ENCODE measurements at places on chromosomes 1 and 21. TPM values are rescaled to one million over a fixed set of nuclear protein-coding genes. Genes with fewer than 3 reads are reported as not detected.

DNA sequence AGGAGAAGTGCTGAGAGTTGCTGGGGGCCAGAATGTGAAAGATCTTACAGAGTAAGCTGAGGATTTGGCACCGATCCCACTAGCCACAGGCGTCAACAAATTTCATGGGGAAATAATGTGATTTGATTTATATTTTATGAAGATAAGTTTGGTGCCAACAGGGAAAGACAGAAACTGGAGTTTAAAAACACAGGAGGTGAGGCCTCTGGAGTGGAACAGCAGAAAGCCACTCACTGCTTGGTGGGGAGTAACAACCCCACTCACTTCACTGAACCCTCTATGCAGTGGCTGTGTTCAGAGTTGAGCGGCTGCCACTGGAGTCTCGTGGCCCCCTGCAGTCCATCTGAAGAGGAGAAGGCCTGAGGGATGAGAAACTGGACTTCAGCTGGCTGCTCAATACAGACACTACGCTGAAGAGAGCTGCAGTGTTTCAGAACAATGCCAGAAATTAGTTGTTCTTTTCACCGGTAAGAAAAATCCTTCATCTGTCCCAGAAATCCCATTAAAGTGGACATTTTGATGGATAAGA is 48.0 kb upstream of the RXRG start:
- DNase-seq, result no peak

GRCh38 chr1:30632481-30632880 is 90.9 kb downstream of the MATN1 start:
- DNase-seq, result no peak

DNA sequence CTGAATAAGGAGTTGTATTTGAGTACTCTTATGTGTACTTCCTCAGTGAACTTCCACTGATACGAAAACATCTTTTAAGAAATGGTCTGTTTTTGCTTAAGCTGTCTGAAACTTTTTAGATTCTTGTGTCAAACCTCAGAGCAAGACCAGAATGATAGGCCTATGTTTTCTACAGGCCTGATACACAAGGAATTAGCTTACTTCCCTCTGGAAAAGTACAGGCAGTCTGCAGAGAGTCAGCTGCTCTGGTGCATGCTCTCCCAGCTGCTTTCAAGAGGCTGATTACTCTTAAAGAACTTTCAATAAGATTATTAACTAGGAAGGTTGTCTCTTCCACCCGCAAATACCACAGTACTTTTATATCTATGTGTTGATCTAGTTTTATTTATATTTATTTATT is 9.5 kb downstream of the SNX27 start:
- no peak for DNase-seq

GRCh38 chr21:30695956-30696355 is 22.6 kb downstream of the KRTAP21-3 start:
- DNase-seq, result no peak

GRCh38 chr1:43582162-43582566 is 51.5 kb downstream of the PTPRF start:
- DNase-seq, result no peak

- no peak for DNase-seq
Measured at GRCh38 chr1:154062309-154062708, 71.7 kb downstream of the RPS27 start.

NBPF4 gene
- total RNA-seq, result not detected

BLACAT1 gene
- not detected for total RNA-seq

PALMD gene
- total RNA-seq, result 34.4 TPM

CASZ1 gene
- total RNA-seq, result 25.8 TPM

NES gene
- total RNA-seq, result 74.1 TPM

HSD3B2 gene
- total RNA-seq, result 9.9 TPM
